Stimulated activated CD4-positive, alpha-beta T cell treated with anti-CD3 and anti-CD28 coated beads, Interleukin-1b, Interleukin-23, amount 100 ng/mL, for 4 hours (primary cell): ENCODE measurements at places on chromosomes 2 and 18.

- no peak for DNase-seq
Measured at GRCh38 chr2:238096311-238097011, 3.7 kb upstream of the ESPNL start.

GRCh38 chr18:60664736-60665135, 292.2 kb upstream of the MC4R start:
- DNase-seq: no peak

DNA sequence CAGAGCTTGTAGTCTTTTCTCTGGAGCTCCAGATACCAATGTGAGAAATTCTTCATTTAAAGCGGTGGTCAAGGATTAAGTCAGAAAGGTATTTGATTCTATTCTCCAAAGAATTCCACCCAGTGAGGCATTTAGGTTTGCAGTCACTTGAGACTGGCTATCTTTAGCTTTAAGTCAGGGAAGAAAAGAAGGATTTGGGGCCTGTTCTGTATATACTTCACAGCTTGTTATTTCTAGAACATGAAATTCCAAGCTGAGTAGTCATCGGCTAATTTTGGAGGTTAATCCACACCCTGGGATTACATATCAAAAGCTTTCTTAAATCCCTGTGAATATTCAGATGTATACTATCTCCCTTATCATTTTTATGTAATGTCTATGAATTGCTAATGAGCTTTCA, 39.4 kb downstream of the MYOM1 start:
- no peak for DNase-seq

- DNase-seq: no peak
Measured at GRCh38 chr18:63677500-63678225, 16.0 kb upstream of the SERPINB3 start.

DNA sequence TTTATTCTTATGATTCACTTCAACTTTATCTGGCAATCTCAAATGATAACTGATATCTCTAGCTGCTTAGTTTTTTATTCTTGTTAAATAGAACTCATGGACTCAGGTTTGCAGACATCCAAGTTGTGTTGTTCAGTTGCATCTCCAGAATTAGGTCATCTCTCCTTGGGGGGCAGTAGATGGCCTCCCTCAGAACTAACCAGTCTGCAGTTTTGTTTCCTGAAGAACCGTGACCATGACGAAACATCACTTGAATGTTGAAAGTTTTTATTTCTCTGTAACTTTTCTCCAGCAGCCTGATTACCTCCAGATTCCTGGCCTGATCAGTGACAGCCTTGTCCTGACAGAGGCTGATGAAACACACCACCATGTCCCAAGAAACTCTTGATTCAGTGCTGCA, 321.5 kb downstream of the GALNT13 start:
- DNase-seq: no peak

DNA sequence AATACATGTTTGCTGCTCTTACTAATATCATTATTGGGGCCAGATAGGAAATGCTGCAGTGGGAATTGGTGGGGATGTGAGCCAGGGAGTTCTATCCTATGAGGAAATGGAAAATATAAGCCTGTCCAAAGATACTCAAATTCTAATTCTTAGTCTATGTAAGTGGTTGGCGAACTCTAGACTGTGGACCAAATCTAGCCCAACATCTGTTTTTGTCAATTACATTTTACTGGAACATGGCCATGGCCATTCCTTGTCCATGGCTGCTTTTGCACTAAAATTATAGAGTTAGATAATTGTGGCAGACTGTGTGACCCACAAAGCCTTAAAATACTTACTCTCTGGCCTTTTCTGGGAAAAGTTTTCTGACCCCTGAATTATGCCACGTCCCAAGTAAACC, 113.3 kb downstream of the MGAT5 start:
- DNase-seq: no peak

- DNase-seq: no peak
Measured at GRCh38 chr2:209425471-209426071, 1.7 kb downstream of the MAP2 start.

- no peak for DNase-seq
Measured at GRCh38 chr2:232689152-232689910, 7.8 kb upstream of the GIGYF2 start.

GRCh38 chr18:62537042-62537894, 14.4 kb downstream of the ZCCHC2 start:
- no peak for DNase-seq

GRCh38 chr2:184031402-184032147, 566.8 kb upstream of the ZNF804A start:
- DNase-seq: no peak

- DNase-seq: no peak
Measured at GRCh38 chr18:58727776-58728500, 56.7 kb downstream of the MALT1 start.

- no peak for DNase-seq
Measured at GRCh38 chr2:19504400-19505198, 146.2 kb upstream of the OSR1 start.

DNA sequence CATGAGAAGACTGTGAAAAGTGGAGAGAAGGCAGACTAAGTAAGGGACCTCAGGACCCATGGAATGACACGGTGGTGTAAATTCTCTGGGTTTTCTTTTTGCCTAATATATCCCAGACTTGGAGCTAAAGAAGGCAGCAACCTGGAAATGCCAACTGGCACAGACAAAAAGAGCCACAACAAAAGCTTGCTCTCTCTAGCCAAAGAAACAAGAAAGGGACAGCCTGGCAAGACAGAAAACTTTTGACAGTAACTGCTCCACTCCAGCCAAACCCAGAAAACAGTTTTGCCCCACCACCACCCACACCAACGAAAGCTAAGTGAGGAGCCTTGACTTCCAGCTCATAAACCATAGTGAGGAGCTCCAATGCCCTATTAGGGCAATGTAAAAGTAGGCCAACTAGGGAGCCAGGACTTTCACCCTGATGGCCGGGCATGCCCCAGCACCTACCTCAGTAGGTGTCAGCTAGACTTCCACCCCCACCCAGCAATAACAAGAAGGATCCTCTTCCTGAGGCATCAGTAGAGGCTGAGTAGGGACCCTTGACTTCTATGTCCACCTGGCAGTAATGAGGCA, 35.5 kb downstream of the PELI1 start:
- no peak for DNase-seq

- DNase-seq: no peak
Measured at GRCh38 chr2:23696752-23697045, 230.2 kb downstream of the ATAD2B start.

DNA sequence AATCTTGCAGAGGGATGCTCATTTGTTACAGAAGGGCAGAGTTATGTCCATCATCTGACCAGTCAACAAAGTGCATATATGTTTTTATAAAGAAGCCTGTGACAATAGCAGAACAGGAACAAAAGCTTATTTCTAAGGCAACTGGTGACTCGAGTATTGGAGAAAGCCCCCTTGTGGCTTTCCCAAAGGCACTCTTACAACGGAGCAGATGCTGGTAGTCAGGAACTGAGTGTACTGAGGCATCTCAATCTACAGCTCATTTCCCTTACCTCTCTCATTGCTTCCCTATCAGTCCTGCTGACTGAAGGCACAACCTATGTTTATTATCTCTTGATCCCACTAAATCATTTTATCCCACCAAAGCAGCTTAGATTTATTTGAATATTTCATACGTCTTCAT, 557.1 kb upstream of the CHAC2 start:
- no peak for DNase-seq

DNA sequence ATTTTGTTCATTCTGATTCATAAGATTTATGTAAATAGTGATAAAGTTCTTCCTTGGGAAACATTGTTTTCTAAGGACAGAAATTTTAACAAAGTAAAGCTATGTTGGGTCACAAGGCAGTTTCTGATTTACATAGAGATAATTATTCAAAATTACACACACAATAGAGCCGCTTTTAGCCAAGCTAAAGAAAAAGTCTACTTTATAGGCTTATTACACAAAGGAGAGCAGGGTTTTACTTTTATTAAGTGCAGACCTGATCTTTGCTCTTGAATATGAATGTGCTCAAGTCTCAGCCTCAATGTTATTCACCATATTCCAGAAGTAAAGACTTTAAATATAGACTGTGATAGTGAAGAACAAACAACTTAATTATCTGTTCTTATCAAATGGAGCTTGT, 787.8 kb upstream of the LINC00305 start:
- DNase-seq: no peak

DNA sequence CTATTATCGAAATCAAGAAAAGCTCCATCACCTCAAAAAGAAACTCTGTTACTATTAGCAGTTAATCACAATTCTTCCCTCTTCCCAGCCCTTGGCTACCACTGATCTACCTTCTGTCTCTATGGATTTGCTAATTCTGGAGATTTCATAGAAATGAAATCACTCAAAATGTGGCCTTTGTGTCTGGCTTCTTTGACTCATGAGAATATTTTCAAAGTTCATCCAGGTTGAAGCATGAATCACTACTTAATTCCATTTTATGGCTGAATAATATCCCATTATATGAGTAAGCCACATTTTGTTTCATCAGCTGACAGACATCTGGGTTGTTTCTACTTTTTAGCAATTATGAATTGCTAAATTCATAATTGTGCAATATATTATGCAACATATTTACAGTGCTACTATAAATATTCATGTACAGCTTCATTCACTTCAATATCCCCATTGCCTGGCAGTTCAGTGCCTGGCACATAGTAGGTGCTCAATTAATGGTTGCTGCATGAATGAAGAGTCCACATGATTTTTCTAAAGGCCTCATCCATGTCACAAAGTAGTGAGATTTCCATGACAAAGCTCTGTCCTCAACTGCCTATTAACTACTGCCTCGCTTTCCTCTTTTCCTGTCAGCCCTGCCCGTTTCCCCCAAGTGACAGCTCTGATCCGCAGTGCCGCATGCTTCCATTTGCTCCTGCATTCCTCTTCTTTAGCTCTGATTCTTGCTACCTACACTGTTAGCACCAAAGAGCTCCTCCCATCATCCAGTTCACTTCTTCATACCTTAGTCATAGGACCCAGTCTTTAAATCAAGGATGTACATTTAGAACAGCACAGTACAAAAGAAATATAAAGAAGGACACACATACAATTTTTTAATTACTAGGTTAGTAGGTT, 32.8 kb downstream of the CCDC93 start:
- no peak for DNase-seq

GRCh38 chr2:200786423-200786822, 25.3 kb upstream of the BZW1 start:
- DNase-seq: no peak

DNA sequence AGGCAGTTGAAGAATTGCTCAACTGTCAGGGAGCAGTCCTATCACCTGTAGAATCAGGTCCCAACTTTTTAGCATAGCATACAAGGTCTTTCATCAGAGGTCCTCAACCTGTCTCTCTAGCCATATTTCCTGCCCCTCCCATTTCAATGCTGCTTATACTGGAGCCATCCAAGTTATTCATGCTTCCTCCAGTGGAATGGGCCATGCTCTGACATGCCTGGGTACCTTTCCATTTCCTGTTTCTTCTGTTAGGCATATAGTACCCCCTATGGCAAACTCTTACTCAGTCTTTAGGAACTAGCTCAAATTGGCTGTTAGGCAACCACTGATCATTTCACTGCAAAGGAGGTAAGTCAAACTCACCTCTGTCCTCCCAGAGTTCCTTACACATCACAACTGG, 51.0 kb upstream of the ABCA12 start:
- no peak for DNase-seq

- no peak for DNase-seq
Measured at GRCh38 chr18:75471850-75472249, 44.3 kb upstream of the SMIM21 start.

DNA sequence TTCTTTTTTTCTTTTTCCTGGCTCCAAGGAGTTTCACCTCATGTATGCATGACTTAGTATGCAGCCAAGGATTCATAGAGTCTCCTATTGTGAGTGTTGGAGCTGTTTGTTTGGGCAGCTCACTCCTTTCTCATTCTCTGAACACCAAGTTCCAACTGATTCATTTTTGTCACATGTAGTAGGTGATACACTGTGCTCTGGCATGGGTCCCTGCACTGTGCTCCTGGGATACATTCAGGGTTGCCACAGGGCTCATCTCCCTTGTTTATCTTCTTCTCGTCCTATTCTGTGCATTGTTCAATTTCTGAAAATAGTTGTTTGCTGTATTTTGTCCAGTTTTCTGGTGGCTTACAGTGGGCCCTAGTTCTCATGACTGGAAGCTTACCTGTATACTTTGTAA, 96.8 kb downstream of the ZNF407 start:
- DNase-seq: no peak

- no peak for DNase-seq
Measured at GRCh38 chr2:179049546-179050311, at the start of gene CCDC141. TSS of gene CCDC141 (minus strand) at chr2:179050137. CDS start at chr2:179049941, 196 bp downstream.

DNA sequence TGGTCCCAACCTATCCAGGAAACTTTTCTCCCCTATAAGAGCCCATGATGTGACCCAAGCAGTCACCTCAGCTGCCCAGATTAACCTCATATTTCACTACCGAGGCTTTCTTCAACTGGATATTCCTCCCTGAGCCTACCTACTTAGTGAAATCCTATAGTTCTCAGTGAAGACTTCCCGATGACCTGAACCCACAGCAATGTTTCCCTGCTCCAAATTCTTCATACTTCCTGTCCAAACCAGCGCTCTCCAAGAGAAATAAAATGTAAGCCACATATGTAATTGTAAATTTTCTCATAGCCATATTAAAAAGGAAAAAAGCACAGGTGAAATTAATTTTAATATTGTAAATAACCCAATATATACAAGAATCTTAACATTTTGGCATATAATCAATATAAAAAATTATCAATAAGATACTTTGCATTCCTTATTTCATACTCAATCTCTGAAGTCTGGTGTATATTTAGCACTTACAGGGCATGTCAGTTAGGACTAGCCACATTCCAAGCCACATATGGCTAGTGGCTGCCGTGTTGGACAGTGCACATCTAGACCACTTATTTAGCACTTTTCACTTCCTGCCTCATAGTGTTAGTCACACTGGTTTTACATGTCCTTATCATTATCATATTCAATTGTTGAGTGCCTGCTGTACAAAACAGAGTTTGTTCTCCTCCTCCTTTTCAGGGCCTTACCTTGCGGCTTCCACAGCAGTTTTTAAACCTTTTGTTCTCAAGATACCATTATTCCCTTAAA, 1.9 kb upstream of the STAT4 start:
- no peak for DNase-seq

DNA sequence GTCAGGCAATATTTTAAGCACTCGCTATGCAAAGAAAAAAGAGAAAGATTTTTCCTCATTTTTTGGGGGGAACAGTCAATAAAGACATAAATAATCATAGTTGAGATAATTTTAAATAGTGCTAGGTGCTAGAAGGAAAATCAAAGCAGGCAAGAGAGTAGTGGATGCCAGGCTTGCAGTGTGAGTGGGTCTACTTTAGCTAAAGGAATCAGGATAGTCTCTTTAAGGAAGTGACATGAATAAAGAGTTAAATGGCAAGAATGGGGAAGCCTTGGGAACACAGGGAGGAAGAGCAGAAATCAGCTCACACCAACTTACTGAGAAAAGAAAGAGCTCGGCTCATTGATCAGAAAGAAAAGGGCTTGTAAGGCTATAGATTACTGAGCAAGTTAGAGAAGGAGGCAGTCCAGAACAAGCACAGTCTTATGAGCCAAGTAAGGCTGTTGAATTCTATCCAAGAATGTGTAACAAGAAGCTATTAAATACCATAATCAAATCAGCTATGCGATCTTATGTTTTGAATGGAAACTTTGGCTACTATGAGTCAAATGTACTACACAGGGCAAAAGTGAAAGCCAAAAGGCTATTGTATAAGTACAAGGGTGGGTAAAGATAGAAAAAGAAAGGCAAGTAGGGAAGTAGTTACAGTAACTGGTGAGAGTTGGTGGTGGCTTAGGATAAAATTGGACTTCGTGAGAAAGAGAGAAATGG, 833.8 kb upstream of the PIK3C3 start:
- DNase-seq: no peak
